WERI-Rb-1 (cell line): ENCODE measurements at places on chromosomes 2 and 18.

DNA sequence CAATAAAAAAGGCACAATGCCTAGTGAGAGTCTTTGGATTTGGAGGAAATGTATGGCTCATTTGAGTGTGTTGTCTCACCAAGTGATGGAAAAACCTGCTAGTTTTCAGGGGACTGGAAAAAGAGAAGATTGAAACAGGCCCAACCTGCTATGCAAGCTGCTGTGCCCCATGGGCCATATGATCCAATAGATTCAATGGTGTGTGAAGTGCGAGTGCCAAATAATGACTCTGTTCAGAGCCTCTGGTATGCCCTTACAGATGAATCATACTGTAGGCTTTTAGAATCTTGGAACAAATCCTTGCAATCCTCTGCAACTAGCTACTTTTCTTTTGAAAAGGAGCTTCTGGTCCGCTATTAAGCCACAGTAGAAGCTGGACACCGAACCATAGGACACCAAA lies 529.8 kb upstream of the CNTNAP5 start:
- DNase-seq, result no peak

GRCh38 chr18:8847066-8847755 lies 141.9 kb downstream of the MTCL1 start:
- DNase-seq, result no peak

- DNase-seq, result no peak
Observed at GRCh38 chr2:69979902-69980807, 18.7 kb upstream of the ASPRV1 start.

GRCh38 chr2:157825885-157826284 lies 50.2 kb downstream of the ACVR1 start:
- DNase-seq, result peak; percentile 42

- no peak for DNase-seq
Observed at GRCh38 chr2:149738767-149739166, 151.2 kb upstream of the MMADHC start.

- no peak for DNase-seq
Observed at GRCh38 chr2:85388878-85389538, 21.2 kb downstream of the CAPG start.

GRCh38 chr18:8937160-8938094 lies 165.1 kb upstream of the NDUFV2 start:
- no peak for DNase-seq

- DNase-seq, result no peak
Observed at GRCh38 chr2:143300536-143300935, 171.3 kb downstream of the ARHGAP15 start.

DNA sequence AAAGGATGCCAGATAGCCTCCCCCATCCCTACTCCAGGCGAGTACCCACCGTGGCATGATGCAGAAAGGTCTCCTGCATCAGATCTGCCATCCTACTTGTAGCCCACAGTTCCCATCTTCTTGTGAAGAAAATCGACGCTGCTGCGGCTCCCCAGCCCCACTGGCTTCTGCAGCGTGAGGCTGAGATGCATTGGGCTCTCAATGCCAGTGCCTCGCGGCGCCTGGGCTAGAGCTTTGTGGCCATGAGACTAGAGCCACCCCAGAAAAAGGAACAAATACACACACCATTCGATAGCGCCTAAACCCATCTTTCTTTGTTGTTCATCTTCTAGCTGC lies 2.8 kb downstream of the NOL4 start:
- peak; percentile 31 for DNase-seq

DNA sequence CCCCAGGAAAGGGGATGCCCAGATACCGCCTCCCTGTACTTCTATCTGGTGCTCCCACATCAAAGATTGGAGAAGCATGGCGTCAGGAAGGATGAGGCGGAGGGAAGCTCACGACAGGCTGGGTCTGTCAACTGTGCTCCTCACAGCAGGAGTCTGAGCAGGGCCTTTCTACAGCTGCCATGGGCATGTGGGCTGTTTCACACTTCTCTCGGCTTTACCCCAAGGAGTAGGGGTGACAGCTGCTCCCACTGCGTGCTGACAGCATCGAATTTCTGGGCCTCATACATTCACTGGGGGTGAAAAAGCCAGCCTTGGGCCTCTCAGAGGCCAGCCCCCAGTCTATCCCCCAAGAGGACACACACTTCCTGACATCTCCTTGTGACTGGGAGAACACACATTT lies 21.1 kb downstream of the NEURL3 start:
- DNase-seq, result no peak

- DNase-seq, result no peak
Observed at GRCh38 chr2:66550826-66551225, 115.9 kb downstream of the MEIS1 start.

GRCh38 chr2:176104316-176105077 lies 2.6 kb upstream of the HOXD11 start:
- DNase-seq, result no peak

DNA sequence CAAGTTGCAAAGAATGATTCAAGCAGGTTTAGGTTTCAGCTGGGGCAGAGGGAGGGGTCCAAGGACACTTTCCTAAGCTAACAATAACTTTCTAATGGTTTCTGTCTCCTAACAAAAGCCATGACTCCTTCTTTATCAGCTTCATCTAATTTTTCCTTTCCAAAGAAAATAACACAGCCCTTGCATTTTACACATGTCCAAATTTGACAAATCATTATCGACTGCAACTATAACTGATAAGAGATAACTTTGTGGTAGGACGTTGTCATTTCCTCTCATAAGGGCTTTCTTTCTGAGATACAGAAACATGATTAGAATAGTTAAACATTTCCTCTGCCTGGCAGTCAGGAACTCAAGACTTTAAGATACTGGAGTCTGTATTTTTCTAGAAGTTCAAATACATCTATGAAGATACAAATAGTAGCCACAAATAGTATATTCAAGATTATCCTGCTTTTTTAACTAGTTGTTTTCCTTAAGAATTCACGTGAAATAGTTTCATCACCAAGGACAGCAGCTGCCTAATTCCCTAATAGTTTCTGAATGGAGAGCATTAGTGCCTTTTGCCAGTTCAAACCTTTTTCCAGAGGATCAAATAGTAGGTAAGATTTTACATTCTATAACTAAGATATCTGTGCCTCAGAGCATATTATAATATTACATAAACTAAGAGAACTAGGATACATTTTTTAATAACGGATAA lies 263.2 kb downstream of the EXOC6B start:
- no peak for DNase-seq

- DNase-seq, result no peak
Observed at GRCh38 chr2:75523313-75524275, 37.1 kb downstream of the EVA1A start.

DNA sequence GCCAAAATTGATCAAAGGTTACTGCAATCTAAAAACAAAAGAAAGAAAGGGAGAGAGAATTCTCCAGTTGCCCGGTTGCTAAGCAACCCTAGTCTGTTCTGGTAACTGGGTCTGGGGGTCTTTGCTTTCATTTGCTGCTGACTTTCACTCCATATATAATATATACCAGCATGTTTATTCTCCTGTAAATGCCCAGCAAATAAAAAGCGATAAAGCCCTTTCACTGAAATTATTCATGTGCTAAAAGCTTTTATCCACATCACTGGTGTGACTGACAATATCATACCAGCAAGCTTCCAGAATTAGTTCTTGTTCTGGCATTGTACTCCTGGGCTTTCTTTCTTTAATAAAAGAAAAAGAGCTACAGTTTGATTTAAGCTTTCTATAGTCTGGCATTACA lies 75.5 kb upstream of the ST8SIA3 start:
- no peak for DNase-seq

GRCh38 chr2:25976983-25977741 lies 5.1 kb downstream of the KIF3C start:
- no peak for DNase-seq

GRCh38 chr2:65361623-65362022 lies 70.8 kb downstream of the SPRED2 start:
- no peak for DNase-seq

- DNase-seq, result no peak
Observed at GRCh38 chr2:63840081-63840784, 1.5 kb upstream of the UGP2 start.

DNA sequence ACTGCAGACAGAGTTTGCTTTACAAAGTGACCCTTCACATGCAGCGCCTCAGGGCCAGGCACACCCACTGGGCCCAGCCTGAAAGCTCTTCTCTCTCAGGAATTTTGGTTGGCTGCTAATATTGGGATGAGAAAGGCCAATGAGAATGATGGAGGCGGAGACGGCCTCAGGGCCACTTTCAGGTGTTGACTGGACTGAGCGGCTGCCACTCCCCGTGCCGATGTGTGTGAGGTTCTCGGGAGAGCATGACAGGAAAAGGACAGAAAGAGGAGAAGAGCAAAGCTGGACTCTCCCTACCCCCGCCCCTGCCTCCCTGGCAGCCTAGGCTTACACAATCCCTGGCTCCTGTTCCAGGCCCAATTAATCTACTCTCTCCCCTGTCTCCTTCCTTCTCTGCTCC lies 155.7 kb downstream of the CELF4 start:
- DNase-seq, result no peak

- no peak for DNase-seq
Observed at GRCh38 chr2:239184968-239185903, 215.6 kb downstream of the HDAC4 start.

GRCh38 chr2:169348321-169349024 lies 13.9 kb downstream of the LRP2 start:
- DNase-seq, result no peak

- no peak for DNase-seq
Observed at GRCh38 chr2:200137691-200138090, 168.8 kb upstream of the SPATS2L start.

DNA sequence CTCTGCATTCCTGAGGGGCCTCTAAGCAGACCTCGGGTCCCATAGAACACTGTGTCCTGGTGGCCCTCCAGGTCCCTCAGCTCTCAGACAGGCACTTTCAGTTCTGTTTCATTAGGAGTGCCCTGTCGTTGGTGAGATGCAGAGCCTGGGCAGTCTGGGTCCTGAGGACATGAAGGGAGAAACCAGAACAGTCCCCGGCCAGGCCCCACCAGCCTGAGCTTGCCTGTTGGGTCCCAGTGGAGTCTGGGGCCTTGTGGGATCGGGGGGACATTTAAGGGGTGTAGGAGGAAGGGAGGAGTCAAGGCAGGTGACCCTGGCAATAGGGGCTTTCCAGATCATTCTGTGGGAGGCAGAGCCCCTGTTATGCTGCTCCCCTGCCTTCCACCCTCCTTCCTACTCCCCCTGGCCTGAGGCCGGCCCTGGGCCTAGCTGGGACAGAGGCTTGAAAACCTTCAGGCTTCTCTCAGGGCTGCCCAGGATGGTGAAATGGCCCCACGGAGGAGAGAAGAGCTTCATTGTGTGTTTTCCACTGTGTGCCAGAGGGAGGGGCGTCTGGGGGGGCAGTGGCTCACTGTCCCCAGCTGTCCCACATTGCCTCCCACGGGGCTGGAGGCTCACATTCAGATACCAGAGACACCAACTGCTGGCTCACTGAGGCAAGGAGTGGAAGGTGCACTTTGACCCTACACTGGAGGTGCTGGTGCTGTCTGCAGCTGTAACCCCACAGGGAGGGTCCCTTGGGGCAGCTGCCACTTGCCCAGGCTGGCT lies 26.6 kb upstream of the CATIP start:
- no peak for DNase-seq

GRCh38 chr2:177275743-177276055 lies 11.2 kb upstream of the NFE2L2 start:
- DNase-seq, result no peak

GRCh38 chr2:236793023-236794011 lies 223.7 kb downstream of the ACKR3 start:
- no peak for DNase-seq

GRCh38 chr2:224892574-224893204 lies 149.6 kb downstream of the DOCK10 start:
- no peak for DNase-seq

- DNase-seq, result no peak
Observed at GRCh38 chr2:15048000-15048399, 415.5 kb downstream of the LRATD1 start.

DNA sequence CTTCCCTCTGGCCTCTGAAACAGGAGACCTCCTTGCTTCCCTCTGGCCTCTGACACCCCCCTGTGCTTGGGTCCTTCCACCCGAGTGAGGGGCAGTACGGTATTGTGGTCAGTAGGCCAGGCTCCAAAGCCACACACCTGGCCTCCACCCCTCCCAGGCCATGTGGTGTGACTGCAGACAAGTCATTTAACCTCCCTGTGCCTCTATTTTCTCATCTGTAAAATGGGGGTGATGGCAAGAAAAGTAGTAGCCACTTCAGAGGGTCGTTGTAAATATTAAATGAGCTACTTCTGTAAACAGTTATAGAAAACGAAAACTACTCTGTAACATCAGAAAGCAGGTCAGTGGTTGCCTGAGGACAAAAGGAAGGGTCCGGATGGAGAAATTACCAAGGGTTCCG lies 74.2 kb downstream of the SMAD7 start:
- no peak for DNase-seq

DNA sequence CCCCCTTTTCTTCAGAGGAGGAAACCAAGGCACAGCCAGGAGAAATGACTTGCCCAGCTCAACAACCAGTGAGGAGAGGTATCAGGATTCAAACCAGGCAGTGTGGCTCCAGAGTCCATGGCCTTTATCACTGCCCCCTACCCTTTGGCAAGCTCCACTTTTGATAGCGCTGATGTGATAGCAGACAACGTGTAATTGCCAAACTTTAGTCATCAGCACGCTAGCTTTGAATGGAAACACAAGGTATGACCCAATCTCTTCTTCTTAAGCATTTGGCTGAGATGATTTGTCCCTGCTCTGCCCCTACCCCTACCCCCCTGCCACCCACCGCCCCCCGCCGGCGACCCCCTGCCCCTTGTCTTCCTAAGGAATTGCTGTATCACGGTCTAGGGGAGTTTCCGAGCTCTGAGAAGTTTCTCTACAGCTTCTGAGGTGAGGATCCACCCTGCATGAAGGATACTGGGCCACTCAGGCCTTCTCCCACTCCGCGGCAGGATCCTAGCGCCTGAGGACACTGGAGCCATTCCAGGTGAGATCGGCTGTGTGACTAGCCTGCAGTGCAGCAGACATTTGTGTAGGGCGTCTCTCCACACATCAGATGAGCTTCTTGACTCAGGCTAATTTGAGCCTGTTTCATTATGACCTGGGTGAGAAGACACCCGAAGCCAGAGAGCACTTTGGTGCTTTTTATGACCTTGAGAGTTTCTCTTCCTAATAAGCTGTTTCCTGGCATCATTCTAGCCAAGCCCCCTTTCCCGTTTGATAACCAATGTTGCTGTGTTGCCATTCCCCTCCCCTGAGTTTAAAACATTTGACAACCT lies 75.1 kb upstream of the MAP4K4 start:
- DNase-seq, result no peak

DNA sequence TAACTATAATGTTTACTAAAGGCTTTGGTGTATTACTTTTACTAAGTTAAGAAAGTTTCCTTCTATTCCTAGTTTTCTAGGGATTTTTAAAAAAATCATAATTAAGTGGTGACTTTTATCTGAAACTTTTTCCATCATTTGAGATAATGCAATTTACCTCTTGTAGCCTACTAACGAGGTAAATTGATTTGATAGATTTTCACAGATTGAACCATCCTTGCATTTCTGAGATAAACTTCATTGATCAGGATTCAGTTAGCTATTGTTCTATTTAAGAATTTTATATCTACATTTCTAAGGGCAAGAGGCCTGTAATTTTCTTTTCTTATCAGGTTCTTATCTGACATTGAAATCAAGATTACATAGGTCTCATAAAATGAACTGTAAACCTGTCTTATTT lies 178.1 kb downstream of the MIB1 start:
- DNase-seq, result no peak

GRCh38 chr2:10285556-10286198 lies 17.0 kb upstream of the HPCAL1 start:
- peak; percentile 36 for DNase-seq
